Epithelial cell of prostate (primary cell): ENCODE measurements at places on chromosomes 6 and 20.
A peak's percentile ranks its signal among the peaks of the same experiment; 100 is the strongest.

GRCh38 chr6:45657226-45657625, 279.5 kb upstream of the SUPT3H start:
- no peak for DNase-seq

DNA sequence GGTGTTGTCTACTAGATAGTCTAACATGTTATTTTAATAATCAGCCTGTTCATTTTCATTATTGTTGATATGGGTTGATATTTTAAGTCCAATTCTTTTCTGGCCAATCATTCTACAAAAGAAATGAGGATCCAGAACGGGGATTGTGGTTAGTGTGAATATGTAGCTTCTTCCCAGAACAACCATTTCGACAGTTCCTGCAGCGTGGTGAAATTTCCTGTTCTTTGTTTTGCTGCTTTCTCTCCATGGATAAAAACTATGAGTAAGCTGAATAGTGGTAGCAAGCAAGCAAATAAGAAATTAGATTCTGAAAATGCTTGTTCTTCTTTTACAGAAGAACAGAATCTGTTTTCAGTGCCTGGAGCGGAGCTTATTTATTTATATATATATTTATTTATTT, 65.5 kb upstream of the F13A1 start:
- no peak for DNase-seq

- no peak for DNase-seq
Measured at GRCh38 chr6:73028893-73029450, 196.3 kb downstream of the KHDC1L start.

DNA sequence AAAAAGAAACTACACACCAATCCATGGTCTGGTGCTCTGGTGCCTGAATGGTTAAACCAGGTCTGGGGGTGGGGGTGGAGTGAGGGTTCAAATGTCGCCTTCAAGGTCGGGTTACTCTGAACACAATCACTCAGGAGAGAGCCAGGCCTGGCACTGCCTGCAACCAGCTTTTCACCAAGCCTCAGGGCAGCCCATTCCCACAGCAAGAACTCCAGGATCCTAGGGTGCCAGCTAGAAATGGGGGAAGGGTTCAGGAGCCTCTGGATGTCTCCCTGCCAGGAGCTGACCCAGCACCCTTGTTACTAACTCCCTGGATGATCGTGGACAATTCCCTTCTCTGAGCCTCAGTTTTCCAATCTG, 6.7 kb downstream of the SDC4 start:
- no peak for DNase-seq

DNA sequence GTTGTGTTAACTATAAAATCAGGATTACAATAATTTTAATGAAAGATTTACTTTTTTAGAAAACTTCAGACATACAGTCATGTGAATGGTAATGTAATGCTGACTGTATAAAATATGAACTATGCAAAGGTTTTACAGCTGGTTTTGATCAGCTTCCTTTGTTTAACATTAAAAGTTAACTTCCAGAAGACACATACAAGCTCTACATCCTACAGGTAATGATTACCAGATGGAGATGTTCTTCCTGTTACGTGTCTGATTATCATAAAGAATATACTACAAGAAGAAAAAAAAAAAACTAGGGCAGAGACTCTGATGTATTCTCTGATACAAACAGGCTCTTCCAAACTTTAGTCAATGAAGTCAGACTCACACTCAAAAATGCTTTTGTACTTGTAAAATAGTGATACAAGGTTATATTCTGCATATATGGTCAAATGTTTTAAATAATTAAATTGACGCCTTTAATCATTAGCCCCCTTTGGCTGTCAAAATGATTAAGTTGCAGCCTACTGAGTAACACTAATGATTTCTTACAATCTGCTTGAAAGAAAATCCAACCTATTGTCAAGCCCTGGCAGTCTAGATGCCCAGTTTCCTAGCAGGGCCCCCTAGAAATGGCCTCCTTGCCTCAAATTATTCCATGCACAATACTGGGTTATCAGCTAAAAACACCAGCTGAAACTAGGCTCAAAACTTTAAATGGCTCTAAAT, 251.8 kb upstream of the RUNX2 start:
- DNase-seq: no peak

DNA sequence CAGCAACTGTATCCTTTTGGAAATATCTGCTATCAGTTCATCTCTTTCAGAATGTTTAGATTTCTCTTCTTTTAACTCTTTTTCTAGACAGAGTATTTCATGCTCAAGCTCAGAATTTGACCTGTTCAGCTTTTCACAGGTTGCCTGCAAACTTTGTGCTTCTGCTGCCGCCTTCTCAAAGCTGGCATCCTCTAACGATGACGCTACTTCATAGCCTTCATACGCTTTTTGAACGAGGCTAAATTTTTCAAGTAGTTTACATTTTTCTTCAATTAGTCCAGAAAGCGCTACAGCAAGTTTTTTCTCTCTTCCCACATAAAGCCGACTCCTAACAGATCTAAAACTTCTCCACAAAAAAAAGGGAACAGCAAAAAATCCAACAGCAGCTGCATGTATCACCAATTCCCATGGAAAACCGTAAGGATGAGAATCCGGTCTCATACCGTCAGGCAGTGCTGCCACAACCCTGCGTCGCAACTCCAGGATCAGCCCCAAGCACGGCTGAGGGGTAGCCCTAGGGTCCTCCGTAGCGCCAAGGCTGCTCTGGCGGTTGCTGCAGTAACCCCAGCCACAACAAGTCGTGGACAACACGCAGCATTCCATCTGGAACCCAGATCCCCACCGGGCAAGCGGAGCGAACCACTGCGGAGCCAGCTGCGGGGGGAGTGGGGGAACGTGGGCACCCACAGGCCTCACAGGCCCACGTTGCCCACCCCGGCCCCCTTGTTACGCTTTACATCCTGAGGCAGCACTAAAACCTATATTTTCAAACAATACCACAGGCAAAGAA, 30.6 kb downstream of the DACT2 start:
- DNase-seq: no peak

- no peak for DNase-seq
Measured at GRCh38 chr6:6565488-6565887, 23.0 kb upstream of the LY86 start.

DNA sequence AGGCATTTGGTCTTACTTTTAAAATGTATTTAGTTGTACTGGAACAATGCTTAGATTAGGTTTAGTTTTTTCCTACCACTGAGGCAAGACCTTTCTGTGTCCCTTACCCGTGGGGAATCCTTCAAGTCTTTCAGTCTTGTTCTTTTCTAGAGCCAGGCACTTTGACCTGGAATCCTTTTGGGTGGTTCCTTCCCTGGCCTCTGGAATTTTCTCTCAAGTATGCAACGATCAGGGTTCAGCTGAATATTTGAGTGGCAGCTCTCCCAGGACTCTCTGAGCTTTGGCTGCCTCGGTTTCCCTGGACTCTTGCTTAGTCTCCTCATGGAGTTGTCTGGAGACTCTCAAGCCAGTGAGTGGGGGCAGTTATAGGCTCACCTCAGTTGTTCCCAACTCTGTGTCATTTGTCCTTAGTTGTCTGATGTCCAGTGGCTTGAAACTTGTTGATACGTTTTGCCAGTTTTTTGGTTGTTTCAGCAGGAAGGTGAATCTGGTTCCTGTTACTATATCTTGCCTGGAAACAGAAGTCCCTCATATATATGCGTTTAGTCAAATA, 118.1 kb downstream of the QKI start:
- DNase-seq: no peak

DNA sequence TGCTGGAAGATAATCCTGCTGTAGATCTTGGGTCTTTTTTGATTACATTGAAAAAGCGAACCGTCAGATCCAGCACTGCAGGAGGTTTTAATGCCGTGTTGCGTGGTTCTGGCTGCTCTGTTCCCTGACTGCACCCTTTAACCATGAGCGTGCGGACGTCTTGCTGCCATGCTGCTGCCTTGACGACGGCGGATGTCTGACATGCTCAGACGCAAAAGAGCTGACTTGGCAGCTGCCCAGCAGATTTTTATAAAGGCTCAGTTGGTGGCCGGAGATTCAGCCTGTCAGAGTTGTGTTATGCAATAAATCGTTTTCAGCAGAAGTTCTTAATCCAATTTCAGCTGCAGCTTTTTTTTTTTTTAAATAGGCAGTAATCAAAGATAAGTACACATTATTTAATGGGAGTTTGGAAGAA, 119.4 kb downstream of the JARID2 start:
- DNase-seq: peak; percentile 41

GRCh38 chr6:163354085-163354484, 60.4 kb upstream of the QKI start:
- DNase-seq: no peak

GRCh38 chr6:105545228-105545920, 142.5 kb upstream of the PREP start:
- no peak for DNase-seq
